A549 treated with CORT108297 at 1 μM for 4 hours (cell line): ENCODE measurements at places on chromosomes 12 and 14. TPM values are rescaled to one million over a fixed set of nuclear protein-coding genes. Genes with fewer than 3 reads are reported as not detected.

Gene IRAK3
- total RNA-seq, result 0.16 to 0.28 TPM (median 0.18 TPM) in 5 replicates

Gene FIGNL2
- 0.17 to 0.30 TPM (median 0.29 TPM) in 5 replicates for total RNA-seq

Gene RERGL
- not detected in 5 replicates for total RNA-seq

Gene TSPAN8
- 0.08 to 0.27 TPM (median 0.10 TPM) in 3 of 5 replicates, not detected in the others for total RNA-seq

Gene TMEM253
- total RNA-seq, result 0.73 to 0.98 TPM (median 0.93 TPM) in 5 replicates

Gene ZNF891
- total RNA-seq, result 0.28 to 0.44 TPM (median 0.41 TPM) in 5 replicates

Gene AQP5
- not detected in 5 replicates for total RNA-seq

Gene SIVA1
- total RNA-seq, result 120 to 223 TPM (median 214 TPM) in 5 replicates

Gene WSB2
- total RNA-seq, result 67.5 to 73.5 TPM (median 69.4 TPM) in 5 replicates

Gene ZNF10
- 0.99 to 2.1 TPM (median 1.2 TPM) in 5 replicates for total RNA-seq

Gene SPRYD4
- 1.8 to 2.1 TPM (median 2.0 TPM) in 5 replicates for total RNA-seq

Gene GSC
- total RNA-seq, result 0.24 to 0.76 TPM (median 0.49 TPM) in 5 replicates

Gene WSCD2
- total RNA-seq, result not detected in 5 replicates

Gene RNASE3
- total RNA-seq, result not detected in 5 replicates

Gene KCNC2
- not detected in 5 replicates for total RNA-seq

Gene SDSL
- 20.7 to 29.9 TPM (median 28.4 TPM) in 5 replicates for total RNA-seq

Gene MYF6
- not detected in 5 replicates for total RNA-seq

Gene CLEC1B
- not detected in 5 replicates for total RNA-seq

Gene SIX4
- 1.6 to 3.8 TPM (median 2.9 TPM) in 5 replicates for total RNA-seq

Gene SCYL2
- total RNA-seq, result 16.8 to 22.3 TPM (median 19.7 TPM) in 5 replicates

Gene HOXC9
- 11.1 to 12.5 TPM (median 11.7 TPM) in 5 replicates for total RNA-seq

Gene BEGAIN
- 7.0 to 11.8 TPM (median 9.8 TPM) in 5 replicates for total RNA-seq

Gene DEGS2
- total RNA-seq, result 1.2 to 2.3 TPM (median 1.8 TPM) in 5 replicates

Gene LRRC10
- total RNA-seq, result not detected in 5 replicates

Gene ISM2
- total RNA-seq, result 0.24 to 0.44 TPM (median 0.42 TPM) in 5 replicates

Gene FOXG1
- 0.06 to 0.15 TPM (median 0.11 TPM) in 5 replicates for total RNA-seq

Gene LGR5
- 0.05 TPM in 1 of 5 replicates, not detected in the others for total RNA-seq

Gene NFE2
- total RNA-seq, result 0.11 to 0.14 TPM (median 0.12 TPM) in 3 of 5 replicates, not detected in the others

Gene ANO4
- 0.03 to 0.05 TPM in 2 of 5 replicates, not detected in the others for total RNA-seq

Gene CPNE6
- 0.05 TPM in 1 of 5 replicates, not detected in the others for total RNA-seq

Gene SMIM41
- total RNA-seq, result not detected in 5 replicates

Gene IL31
- total RNA-seq, result not detected in 5 replicates

Gene PPFIA2
- not detected in 5 replicates for total RNA-seq

Gene TBX3
- total RNA-seq, result 28.7 to 40.7 TPM (median 39.8 TPM) in 5 replicates

Gene SELPLG
- total RNA-seq, result 0.63 to 1.4 TPM (median 0.83 TPM) in 5 replicates

Gene PARP11
- 1.2 to 1.8 TPM (median 1.6 TPM) in 5 replicates for total RNA-seq

Gene ITGB7
- total RNA-seq, result 0.13 to 0.59 TPM (median 0.33 TPM) in 5 replicates

Gene AKAP3
- total RNA-seq, result 0.07 to 0.36 TPM (median 0.18 TPM) in 5 replicates

Gene C1QL4
- total RNA-seq, result 3.9 to 6.6 TPM (median 5.7 TPM) in 5 replicates

Gene IL25
- not detected in 5 replicates for total RNA-seq

Gene DACT1
- 0.50 to 0.65 TPM (median 0.59 TPM) in 5 replicates for total RNA-seq

Gene FKBP4
- 111 to 115 TPM (median 113 TPM) in 5 replicates for total RNA-seq

Gene CLEC6A
- total RNA-seq, result not detected in 5 replicates

Gene METTL1
- total RNA-seq, result 54.5 to 55.9 TPM (median 55.3 TPM) in 5 replicates

Gene TRIP11
- 5.7 to 9.9 TPM (median 7.8 TPM) in 5 replicates for total RNA-seq

Gene RNF212B
- total RNA-seq, result not detected in 5 replicates

Gene TPH2
- 0.03 to 0.07 TPM in 2 of 5 replicates, not detected in the others for total RNA-seq

Gene TAS2R20
- 0.07 to 0.13 TPM (median 0.10 TPM) in 5 replicates for total RNA-seq

Gene CPM
- 4.7 to 8.0 TPM (median 6.1 TPM) in 5 replicates for total RNA-seq

Gene DNAI7
- 0.13 to 0.91 TPM (median 0.18 TPM) in 5 replicates for total RNA-seq

Gene CACNA2D4
- total RNA-seq, result not detected in 5 replicates
